ENCODE measurements at places on chromosomes 3 and 15. TPM values are rescaled to one million over a fixed set of nuclear protein-coding genes. Genes with fewer than 3 reads are reported as not detected.
A peak's percentile ranks its signal among the peaks of the same experiment; 100 is the strongest.

GRCh38 chr3:61679026-61679425 is 117.7 kb downstream of the PTPRG start:
- DNase-seq, result no peak

GRCh38 chr15:25608926-25609325 is 170.1 kb upstream of the UBE3A start:
- no peak for DNase-seq

DNA sequence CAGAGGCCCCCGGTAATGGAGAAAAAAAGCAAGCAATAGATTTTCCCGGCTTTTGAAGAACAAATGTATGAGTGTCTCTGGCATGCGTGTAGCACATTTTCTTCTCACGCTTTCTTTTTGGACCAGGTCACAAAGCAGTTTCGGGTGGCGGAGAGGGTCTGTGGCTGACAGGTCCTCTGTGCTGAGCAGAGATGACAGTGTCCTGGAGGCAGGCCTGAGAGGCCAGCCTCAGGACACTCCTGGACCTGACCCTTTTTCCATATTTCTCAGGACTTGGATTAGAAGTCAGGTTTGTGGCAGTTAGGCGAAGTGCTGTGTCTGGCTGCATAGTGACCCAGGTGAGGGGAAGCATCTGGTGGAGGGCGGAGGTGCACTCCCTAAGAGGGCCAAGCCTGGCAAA is 52.9 kb downstream of the KLF13 start:
- DNase-seq, result no peak

DNA sequence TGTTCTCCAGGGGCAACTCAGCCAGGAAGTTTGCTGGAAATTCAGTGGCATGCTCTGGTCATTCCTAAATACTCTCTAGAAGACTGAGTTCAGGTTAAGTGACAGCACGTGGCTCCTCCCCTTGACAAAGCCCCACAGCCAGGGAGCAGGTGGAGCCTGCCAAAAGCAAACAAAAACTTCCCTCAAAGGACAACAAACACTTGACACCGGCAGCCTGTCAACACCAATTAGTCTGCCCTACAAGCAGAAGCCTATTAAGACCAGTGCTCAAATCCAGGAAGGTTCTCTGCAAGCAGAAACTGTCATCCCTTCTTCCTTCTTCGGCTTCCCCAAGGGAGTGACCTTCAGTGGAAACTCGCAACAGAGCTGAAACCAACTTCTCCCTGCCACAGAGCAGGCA is 5.0 kb downstream of the MEX3B start:
- no peak for DNase-seq

DNA sequence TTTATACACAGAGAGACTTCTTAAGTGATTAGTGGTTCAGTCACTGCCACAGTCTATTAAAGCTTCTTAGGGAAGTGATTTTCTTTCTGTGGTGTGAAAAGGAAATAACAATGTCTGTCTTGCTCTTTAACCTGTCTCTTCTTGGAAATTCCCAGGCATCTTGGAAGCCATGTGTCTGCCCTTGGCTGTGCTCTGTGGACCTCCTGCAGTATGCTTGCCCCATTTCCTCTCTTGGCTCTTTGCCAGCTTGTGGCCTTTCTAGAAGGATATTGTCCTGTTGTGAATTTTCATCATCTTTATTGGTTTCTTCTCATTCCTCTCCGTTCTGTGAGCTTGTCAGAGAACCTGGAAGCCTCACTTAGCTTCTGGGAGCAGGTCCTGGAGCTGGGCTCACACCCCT is 338.4 kb upstream of the C2CD4B start:
- no peak for DNase-seq

- no peak for DNase-seq
These were observed 128.8 kb upstream of the CHRNA7 start for GRCh38 chr15:31901501-31901900.

GRCh38 chr3:144053121-144053520 is 81.5 kb downstream of the DIPK2A start:
- DNase-seq, result no peak

DNA sequence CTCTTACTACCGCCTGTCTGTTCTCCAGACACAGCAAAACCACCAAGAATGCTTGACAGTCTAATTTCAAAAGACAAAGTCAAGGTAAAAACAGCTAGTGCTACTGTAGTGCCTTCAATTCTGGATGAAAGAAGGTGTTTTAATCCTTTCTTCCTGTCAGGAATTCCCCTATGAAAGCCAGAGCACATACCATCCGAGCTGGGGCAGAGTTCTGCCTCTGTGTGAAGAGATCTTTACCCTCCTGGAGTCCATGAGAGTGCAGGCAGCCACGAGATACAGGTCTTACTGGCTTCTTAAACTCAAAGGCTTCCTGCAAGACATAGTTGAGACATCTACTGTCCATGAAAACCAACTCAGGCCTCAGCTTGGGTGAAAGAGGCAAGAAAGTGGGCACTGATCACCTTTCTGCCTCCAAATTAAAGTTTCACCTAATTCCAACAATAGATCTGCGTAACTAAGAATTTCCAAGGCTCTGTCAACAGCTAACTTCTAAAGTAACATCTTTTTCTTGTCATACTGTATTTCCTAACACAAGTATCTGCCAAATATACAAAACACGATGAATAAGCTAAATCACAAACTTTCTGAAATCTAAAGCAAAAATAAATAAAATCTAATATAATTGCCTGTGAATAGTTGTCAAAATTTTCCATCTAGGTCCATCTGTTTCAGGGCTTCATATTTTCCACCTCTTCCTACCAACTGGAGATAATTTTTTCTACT is 7.5 kb downstream of the CDC25A start:
- no peak for DNase-seq

GRCh38 chr3:189419038-189419437 is 212.2 kb upstream of the TP63 start:
- DNase-seq, result no peak

GRCh38 chr3:196193133-196193735 is 18.0 kb downstream of the ZDHHC19 start:
- peak; percentile 33 for DNase-seq

- DNase-seq, result no peak
These were observed 216.9 kb downstream of the ROBO2 start for GRCh38 chr3:77256584-77257503.

- DNase-seq, result no peak
These were observed 1379.1 kb downstream of the ZPLD1 start for GRCh38 chr3:103813955-103814354.

DNA sequence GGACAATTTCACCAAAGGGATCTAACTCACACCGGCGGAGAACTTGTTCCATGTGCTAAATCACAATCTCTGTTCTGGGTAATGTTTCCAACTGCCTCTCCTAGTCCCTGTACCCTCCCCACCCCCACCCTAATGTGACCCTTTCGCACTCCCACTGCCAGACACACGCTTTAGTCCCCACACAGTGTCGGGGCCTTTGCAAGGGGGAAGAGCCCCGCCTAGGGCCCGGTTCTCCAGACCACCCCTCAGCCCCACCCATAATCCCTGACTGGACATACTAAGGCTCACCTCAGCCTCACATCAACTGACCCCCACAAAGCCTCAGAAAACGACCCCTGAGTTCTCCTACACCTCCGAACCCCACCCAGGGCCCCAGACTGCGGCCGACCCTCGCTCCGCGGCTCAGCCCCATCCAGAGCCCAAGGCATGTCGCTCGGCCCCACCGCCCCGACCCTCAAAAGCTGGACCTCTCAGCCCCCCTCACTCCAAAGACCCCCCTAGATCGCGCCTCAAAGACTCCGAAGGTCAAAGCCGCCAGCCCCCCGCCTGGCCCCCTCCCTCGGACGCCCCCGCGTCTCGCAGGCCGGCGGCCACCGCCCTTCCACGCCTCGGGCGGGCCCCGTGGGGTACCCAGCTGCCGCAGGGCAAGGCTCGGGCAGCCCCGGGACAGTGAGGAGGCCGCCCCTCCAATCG is 72.0 kb upstream of the MAP4 start:
- DNase-seq, result peak; percentile 22

- no peak for DNase-seq
These were observed 13.7 kb downstream of the TM4SF18 start for GRCh38 chr3:149319750-149320149.

- no peak for DNase-seq
These were observed 15.3 kb downstream of the HDAC11 start for GRCh38 chr3:13495351-13495813.

DNA sequence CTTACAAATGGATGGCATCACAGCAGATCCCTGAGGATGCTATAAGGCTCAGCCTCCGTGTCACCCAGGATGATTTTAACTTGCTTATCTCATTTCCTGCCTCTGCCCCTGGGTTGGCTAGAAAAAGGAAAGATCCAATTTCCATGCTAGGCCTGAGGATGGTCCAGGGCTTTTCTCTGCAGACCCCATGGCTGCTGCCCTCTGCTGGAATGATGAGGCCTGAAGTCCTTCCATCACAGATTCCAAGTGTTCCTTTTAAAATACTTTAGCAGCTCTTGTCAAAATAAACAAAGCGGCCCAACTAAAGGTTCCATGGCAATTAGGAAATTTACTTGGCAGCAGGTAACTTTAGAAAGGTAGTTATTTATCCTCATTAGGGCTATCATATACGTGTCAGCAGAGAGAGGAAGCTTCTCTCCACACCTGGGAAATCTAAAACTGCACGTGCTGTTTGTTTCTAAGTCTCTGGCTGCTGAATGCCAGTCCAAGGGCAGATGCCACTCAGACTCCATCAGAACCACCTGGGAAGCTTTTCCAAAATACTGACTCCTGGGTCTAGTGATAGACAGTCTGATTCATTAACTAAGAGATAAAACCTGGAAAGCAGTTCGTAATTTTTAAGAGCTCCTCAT is 401.9 kb upstream of the IL12A start:
- no peak for DNase-seq

GRCh38 chr3:69354948-69355347 is 30.9 kb downstream of the FRMD4B start:
- DNase-seq, result no peak

DNA sequence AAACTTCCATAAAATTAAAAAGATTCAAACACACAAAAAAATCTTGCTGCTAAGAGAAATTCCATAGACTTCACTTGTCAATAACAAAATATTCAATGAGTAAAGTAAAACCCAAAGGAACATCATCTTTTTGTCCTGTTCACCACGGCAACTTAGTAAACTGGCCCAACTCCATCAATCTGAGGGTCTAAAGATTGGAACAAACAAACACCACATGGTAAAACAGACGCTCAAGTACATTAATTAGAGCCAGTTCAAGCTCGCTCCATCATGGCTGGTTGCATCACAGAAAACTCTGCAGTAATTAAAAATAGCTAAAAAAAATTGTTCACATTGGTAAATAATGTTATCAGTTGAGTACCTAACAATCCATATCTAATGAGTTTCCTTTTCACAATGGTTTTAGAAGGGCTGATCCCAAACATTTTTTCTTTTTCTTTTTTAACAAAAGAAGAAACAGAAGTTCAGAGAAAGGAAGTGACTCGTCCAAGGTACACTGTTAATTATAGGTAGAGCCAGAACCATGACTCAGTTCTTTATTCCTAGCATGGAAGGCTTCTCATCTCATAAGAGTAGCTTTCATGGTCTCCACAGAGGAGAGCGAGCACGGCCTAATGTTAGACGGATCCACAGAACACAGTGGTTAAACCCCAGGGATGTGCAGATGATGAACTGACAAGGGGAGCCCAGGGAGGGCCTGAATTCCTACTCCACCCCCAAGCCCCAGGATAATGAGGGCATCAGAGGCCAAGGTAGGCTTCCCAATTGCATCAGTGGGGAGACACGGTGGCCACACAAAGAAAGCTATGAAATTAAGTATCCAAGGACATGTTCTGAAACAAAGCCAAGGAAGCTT is 79.2 kb upstream of the ARHGEF3 start:
- no peak for DNase-seq

DNA sequence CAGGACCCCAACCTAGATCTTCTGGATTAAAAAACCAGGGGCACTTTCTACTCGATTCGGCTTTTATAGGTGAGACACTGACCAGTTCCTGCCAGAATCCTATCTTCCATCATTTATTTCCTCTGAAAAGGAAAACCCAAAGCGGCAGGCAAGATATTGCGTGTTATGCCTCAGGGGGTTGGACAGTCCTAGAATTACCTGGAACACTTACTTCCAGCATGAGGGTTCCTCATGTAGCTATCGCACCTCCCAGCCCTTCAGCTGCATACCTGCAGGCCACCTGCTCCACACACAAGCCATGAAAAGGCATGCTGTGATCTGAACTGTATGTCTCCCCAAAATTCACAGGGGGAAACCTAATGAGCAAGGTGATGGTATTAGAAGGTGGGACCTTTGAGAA is 58.3 kb upstream of the DLG1 start:
- no peak for DNase-seq

DNA sequence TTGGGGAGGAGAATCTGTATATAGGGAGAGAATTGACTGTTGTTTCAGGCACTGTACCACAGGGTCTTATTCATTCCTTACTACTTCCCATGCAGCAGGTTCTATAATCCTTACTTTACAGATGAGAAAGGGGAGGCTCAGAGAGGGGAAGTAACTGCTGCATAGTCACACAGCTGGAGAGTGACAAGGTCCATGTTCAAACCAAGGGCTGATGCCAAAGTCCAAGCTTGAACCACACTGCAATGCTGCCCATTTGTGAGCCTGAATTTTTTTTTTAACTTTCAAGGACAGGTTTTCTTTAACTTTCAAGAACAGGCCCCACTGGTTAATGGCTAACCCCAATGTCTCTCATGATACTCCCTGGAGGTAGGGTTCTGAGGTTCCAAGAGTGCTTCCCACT is 26.2 kb downstream of the RBP2 start:
- DNase-seq, result no peak

GRCh38 chr15:44697014-44697413 is 14.1 kb downstream of the PATL2 start:
- DNase-seq, result no peak

GRCh38 chr3:171149526-171150116 is 123.1 kb upstream of the SLC2A2 start:
- DNase-seq, result no peak

GRCh38 chr3:160162440-160162839 is 62.8 kb upstream of the C3orf80 start:
- no peak for DNase-seq

MRPS22 gene
- 50.2 TPM for total RNA-seq

SLC28A2 gene
- total RNA-seq, result not detected

ACTRT3 gene
- total RNA-seq, result 0.76 TPM

TMEM108 gene
- not detected for total RNA-seq

RPL14 gene
- total RNA-seq, result 2,924 TPM

GABRR3 gene
- not detected for total RNA-seq

P4HTM gene
- total RNA-seq, result 32.7 TPM

RTP1 gene
- total RNA-seq, result not detected

NR1I2 gene
- 0.39 TPM for total RNA-seq

KLHDC8B gene
- total RNA-seq, result 1.8 TPM

FRMD5 gene
- 0.31 TPM for total RNA-seq

IL12A gene
- total RNA-seq, result not detected

ACSBG1 gene
- 0.26 TPM for total RNA-seq

A4GNT gene
- total RNA-seq, result not detected

C2CD4B gene
- total RNA-seq, result 1.5 TPM

SGO1 gene
- total RNA-seq, result 37.4 TPM

OR5K2 gene
- not detected for total RNA-seq

FSIP1 gene
- 0.68 TPM for total RNA-seq

CCR8 gene
- 0.48 TPM for total RNA-seq
